ENCODE measurements at places on chromosomes 4 and X.

- DNase-seq: no peak
Measured at GRCh38 chr4:81215931-81216330, 909 bp upstream of the PRKG2 start.

GRCh38 chr4:53232371-53232770, 133.5 kb downstream of the SCFD2 start:
- no peak for DNase-seq

DNA sequence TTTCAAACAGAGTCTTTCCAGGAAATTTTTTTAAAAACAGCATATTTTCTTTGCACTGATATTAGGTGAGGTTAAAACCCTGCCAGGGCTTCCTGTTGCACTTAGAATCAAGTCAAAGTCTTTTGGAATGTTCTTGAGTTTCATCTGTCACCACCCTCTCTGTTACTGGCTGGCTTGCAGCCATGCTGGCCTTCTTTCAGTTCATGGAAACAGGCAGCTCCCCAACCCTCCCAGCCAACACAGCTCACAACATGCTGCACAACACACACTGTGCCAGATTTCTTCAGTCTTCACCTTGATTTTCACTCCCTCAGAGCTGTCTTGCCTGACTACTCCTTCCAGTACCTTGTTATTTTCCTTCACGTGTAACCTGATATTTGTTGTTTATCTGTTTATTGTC, 129.5 kb downstream of the KCNIP4 start:
- no peak for DNase-seq

- no peak for DNase-seq
Measured at GRCh38 chr4:948101-948935, 16.1 kb downstream of the TMEM175 start.

DNA sequence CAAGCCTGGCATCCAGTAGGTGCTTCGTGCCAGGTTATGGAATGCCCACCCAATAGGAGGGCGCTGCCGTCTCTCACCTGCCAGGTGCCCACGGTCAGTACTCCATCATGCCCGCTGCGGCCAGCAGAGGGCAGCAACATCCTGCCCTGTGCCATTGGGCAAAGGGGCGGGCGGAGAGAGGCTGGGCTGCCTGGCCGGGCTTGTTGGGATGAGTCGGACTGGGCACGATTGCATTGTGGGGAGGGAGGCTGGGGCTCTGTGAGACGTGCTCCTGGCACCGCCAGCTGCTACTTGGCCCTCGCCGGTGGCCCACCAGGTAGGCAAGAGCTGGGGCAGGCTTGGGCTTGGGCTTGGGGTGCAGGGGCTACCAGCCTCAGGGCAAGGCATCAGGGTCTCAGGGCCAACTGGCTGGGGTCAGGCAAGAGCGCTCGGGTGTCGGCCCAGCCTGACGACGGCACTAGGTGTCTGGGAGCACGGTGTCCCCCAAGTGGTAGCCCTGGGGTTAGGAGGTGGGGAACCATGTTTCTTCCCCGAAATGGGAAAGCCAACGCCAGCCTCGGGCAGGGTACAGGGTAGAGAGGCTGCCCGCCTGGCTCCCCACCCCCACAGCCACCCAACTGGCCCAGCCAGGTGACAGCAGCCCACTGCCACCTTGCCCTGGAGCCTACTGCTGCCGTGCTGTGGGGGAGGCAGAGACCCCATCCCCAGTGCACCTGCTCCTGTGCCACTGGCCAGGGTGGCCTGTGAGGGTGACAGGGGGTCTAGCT, at the start of gene PLXNB3:
Gene PLXNB3, plus strand, starts transcription at position 261 of the 767 bp plus-strand sequence. CDS start 1,287 bp downstream, outside the sequence.
- DNase-seq: peak; percentile 71

GRCh38 chrX:8305350-8305749, 134.3 kb upstream of the VCX2 start:
- DNase-seq: no peak

DNA sequence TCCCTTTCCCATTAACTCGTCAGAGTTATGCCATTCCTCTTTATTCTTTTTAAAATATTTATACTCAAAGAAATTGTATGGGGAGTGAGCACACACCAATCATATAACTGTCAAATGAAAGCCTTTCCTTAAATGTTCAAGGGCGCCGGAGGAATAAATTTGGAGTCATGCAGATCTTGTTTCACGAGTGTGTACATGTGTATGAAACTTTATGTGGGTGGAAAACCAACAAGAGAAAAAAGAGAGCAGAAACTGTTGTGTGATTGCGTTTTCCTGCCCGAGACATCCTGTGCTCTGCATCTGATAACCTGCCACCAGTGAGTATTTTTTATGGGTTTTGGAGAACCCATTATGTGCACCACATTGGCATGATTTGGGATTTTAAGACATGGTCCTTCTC, 88.3 kb downstream of the FHDC1 start:
- no peak for DNase-seq

- no peak for DNase-seq
Measured at GRCh38 chrX:47566841-47567240, 5.8 kb downstream of the ARAF start.

GRCh38 chr4:22801391-22801790, 108.7 kb downstream of the GBA3 start:
- DNase-seq: no peak

- DNase-seq: no peak
Measured at GRCh38 chr4:182111586-182111985, 131.6 kb upstream of the TENM3 start.

- no peak for DNase-seq
Measured at GRCh38 chrX:16839852-16840460, 30.2 kb downstream of the RBBP7 start.

DNA sequence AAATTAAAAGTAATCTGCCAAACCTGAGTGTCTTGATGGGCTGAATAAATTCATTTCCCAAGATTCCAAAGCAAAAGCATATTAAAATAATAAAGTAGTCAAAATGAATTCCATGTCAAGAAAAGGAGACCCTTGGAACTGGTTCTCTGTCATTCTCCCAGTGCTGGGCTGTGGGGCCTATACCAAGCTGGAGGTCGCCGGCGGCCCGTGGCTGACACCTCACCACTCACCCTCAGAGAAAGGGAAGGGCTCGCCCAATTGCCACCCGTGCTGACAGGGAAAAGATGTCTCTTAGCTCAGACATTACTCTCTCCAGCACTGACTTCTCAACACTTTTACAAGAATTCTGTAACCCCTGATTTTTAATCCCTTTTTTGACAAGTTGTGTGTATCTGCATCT, 51.7 kb downstream of the GATB start:
- no peak for DNase-seq

GRCh38 chr4:173494013-173494970, 35.7 kb downstream of the HAND2 start:
- DNase-seq: peak; percentile 81

DNA sequence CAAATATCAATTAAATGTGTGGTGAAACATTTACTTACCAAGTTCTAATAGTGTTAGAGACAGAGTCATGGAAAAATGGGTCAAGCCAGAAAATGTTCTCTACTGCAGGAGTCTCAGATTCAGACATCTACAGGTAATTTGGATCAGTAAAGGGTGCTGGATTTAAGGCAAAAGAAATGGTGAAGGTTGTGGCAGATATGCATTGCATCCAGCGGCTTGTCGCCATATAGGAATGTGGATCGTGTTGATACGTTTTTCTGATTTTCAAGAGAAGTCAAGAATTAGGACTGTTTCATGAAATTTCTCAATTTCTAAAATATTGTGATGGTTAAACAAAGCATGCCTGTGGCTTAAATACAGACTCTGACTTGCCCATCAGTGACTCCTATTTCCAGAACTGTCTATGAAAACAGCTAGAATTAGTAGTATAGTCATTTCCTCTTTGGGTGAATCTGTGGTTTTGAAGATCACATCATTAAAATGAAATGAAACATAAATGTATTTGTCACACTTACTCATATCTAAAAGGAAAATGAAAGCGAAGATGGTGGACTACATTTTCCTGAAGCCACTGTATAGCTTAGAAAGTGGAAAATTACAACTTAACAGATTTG, 110.1 kb upstream of the VEGFC start:
- peak; percentile 63 for DNase-seq

GRCh38 chr4:156560701-156561100, 410.9 kb downstream of the PDGFC start:
- no peak for DNase-seq

GRCh38 chr4:76963131-76963750, 13.7 kb downstream of the SEPTIN11 start:
- DNase-seq: no peak

GRCh38 chr4:25377572-25378436, 741 bp downstream of the ANAPC4 start:
- DNase-seq: peak; percentile 33

GRCh38 chrX:56764975-56765791, 36.1 kb downstream of the NBDY start:
- peak; percentile 49 for DNase-seq

- DNase-seq: no peak
Measured at GRCh38 chrX:1223242-1223600, 10.8 kb upstream of the CRLF2 start.

DNA sequence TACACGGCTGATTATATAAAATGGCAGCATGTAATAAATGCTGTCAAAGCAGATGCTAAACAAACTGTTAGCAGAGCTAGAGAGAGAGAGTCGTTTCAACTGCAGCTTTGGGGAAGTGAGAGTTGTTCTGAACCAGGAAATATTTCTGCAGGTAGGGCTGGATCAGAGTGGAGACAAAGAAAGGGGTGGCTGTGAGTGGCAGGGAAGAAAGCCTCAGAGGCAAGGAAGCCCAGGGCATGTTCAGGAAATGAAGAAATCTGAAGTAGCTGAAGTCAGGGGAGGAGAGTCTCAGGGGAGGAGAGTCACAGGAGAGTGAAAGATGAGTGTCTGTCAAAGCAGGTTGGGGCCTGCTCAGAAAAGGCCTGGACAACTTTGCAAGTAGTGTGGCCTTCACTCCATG, 48.4 kb upstream of the RPS6KA3 start:
- no peak for DNase-seq

DNA sequence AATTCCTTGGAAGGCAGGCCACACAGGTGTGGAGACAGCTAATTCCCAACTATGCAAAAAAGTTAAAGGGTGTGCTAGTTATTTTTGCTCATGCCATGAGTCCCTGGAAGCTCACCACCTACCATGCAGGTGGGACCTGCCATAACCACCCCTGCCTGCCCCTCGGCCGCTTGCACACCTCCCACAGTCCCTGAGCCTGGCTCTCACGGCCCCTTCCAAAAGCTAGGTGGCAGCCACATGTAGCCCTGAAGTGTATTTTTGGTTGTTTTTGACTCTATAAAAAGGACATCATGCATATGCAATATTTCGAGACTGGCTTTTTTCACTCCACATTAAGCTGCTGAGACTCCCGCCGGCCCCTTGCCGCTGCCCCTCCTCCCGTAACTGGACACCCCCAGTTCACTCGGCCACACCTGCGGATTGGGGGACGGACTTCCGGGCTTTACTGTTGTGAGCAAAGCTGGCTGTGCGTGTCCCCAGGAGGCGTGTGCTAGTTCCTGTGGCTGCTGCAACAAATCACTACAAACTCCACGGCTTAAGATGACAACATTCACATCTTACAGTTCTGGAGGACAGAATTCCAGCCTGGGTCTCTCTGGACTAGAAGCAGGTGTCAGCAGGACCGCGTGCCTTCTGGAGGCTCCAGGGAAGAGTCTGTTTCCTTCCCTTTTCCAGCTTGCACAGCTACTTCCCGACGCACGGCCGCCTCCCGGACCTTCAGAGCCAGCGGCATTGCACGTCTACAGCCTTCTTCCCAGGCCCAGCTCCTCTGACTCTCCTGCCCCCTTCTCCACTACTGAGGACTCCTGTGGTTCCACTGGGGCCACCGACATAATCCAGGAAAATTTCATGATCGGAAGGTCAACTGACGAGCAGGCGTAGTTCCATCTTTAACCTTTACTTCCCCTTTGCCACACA, 24.8 kb downstream of the ZFYVE28 start:
- DNase-seq: no peak

DNA sequence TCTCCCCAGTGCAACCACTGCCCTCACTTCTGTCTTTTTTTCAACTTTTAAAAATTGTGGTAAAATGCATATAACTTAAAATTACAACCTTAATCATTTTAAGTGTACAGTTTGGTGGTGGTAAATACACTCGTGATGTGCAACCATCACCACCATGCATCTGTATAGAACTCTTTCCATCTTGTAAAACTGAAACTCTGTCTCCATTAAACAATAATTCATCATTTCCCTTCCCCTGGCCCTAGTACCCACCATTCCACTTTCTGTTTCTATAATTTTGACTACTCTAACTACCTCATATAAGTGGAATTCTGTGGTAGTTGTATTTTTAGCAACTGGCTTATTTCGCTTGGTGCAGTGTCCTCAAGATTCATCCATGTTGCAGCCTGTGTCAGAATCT, 6.8 kb upstream of the CTBP1 start:
- DNase-seq: no peak

- DNase-seq: no peak
Measured at GRCh38 chrX:1009771-1010170, 202.7 kb downstream of the CRLF2 start.

DNA sequence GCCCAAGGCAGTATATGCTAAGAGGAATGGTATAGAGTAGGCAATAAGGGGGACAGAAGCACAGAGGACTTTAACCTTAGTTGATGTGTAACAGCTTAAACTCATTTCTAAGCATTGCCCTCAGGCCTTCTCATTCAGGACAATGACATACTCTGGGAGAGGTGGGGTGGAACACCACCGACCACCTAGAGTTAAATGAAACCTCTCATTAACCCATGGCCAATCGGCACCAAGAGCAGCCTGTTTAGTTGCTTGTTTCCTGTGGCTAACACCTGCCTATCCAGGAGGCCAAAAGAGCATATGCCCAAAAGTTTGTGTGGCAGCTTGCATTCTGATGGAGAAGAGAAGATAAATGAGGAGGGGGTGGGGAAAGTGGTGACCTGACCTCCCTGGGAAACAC, 88.7 kb upstream of the PLAC1 start:
- no peak for DNase-seq

DNA sequence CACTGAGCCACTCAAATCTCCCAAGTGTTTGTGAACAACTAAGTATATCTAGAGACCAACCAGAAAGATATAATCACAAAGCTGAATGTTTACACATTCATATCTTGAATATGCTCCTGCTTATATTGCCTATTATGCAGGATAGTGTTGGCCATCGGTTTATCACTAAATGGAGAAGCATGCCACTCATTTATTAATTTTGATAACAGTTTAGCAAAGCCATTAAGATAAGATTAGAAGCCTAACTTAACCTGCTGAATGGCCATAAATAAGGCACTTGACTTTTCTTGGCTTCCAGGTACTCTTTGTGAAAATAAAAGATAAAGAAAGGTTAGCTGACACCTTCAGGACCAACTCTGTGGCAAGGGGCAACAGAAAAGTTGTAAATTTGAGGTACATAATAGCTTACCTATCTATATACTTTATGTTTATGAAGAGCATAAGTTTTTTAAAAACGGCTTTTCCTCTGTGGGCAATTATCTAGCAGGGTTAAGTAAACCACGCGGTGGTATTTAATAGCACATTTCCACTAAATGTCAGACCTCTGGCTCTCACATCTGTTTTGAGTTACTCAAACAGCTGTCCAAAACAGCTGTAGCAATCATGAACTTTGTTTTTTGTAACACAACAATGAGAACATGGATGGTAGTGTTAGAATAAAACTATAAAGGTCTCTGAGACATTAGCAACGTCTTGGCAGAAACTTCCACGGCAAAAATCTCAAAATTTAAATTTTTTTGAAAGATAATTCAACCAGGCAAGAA, 58.8 kb upstream of the FTHL17 start:
- DNase-seq: no peak

- DNase-seq: no peak
Measured at GRCh38 chr4:67158666-67159065, 386.6 kb downstream of the CENPC start.

All from CD4-positive, CD25-positive, alpha-beta regulatory T cell (primary cell).